ENCODE measurements at places on chromosomes 2 and 18. TPM values are rescaled to one million over a fixed set of nuclear protein-coding genes. Genes with fewer than 3 reads are reported as not detected.

- DNase-seq = no peak
Observed at GRCh38 chr2:55180374-55180773, 51.7 kb downstream of the CLHC1 start.

Gene SERPINB13
- not detected for total RNA-seq

DNA sequence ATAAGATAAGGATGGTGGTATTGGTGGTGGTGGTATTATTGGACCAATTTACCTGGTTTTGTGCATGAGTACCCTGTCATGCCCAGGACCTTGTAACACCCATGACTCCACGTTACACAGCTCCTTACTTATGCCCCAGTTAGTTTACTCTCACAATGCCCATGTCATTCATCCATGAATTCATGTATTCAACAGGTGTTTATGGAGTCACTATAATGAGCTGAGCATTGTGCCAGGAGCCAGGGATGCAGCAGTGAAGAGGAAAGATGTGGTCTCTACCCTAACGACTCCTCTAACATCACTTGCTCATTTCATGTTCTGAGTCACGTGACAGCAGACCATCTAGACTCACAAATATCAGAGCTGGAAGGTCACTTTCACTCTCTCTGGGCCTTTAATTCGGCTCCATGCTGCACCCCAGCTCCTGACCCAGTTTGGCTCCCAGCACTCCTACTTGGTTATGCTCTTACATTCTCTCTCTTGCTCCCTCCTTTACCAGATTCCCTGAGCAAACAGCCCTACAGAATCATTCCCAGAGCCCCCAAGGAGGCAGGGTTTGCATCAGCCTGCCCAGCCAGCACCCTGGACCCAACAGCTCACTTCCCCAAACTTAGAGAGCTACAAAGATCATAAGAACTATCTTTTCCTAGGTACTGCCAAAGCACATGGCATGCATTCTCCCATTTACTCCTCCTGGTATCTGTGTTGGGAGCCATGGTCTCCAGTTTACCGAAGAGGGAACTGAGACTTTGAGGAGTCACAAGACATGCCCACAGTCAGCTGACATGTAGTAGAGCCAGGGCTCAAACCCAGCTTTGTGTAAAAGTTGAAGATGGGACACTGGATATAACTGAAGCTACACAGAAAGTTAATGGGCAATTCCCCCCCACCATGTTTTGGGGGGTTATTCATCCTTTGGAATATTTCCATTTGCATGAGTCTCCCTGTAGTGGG, 449.9 kb downstream of the LRATD1 start:
- DNase-seq = no peak

Gene TMEM37
- 1.5 TPM for total RNA-seq

- no peak for DNase-seq
Observed at GRCh38 chr2:186991766-186992417, 142.9 kb upstream of the ZSWIM2 start.

DNA sequence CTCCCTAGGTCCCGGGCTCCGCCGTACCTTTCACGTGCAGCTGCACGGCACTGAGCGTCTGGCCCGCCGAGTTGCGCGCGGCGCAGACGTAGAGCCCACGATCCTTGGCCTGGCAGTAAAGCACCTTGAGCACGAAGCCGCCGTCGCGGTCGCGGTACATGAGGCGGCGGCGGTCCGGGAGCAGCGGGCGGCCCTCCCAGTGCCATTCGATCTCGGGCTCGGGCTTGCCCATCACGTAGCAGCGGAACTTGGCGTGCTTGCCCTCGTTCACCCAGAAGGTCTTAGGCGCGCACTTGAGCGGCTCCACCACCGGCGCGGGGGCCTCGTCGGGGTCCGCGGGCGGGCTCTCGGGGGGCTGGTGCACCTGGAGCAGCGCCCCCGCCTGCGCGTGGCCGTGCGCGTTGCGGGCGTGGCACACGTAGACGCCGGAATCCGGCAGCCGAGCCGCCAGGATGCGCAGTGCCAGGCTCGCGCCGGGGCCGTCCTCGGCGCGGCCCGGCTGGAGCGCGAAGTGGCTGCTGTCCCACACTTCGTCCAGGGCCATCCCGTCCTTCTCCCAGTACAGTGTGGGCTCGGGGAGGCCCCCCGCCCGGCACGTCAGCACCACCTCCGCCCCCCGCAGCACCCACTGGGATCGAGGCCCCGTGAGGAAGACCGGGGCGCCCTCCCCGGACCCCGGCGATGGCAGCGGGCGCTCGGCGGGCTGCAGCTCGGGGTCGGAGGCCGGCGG, 980 bp downstream of the OBSL1 start:
- DNase-seq = no peak

Gene CNDP1
- not detected for total RNA-seq

Gene MAPK4
- not detected for total RNA-seq

- DNase-seq = no peak
Observed at GRCh38 chr2:157761520-157761919, 114.6 kb downstream of the ACVR1 start.

- no peak for DNase-seq
Observed at GRCh38 chr2:95027369-95027720, 1.8 kb downstream of the MAL start.

GRCh38 chr2:159086826-159087225, 118.4 kb downstream of the TANC1 start:
- DNase-seq = no peak

DNA sequence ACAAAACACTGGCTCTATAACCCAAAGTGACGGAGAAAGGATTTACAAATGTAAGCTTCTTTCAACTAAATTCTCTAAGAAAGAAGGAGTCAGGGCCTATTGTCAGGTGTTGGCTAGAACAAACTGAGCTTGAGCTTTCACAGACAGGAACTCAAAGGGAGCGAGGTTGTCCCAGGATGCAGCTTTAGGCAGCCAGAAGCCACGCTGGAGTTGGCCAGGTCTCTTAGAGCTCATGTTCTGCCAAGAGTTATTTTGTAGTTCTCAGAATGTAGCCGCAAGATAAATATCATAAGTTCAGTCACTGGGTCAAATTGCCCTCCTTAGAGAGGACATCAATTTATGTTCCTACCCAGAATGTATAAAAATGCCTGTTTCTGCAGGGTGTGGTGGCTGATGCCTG, 54.1 kb upstream of the GREB1L start:
- DNase-seq = no peak

DNA sequence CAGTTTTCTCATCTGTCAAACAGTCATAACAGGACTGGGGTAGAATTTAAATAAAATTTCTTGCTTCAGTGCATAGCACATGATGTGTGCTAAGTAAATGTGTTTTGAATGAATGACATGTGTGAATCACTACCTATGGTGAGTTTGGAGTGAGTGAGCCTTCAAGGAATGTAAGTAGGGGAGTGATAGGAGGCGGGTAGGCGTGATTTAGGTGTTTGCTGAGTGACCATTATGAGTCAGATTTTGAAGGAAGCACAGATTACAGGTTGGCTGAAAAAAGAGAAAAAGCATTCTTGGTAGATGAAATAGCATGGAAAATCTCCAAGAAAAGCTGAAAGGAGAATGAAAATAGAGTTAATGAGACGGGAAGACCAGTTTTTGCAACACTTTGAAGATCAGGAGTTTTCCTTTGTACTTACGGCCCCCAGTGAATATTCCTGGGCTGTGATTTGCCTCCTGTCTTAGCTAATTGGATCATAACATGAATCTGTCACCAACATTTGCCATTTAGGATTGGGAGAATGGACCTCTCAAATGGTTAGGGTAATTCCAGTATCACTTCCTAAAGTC, 136.9 kb upstream of the GATA6 start:
- DNase-seq = peak; percentile 81

GRCh38 chr2:66824926-66825325, 390.0 kb downstream of the MEIS1 start:
- DNase-seq = no peak

GRCh38 chr2:234254783-234255521, 204.4 kb downstream of the SPP2 start:
- DNase-seq = no peak

GRCh38 chr18:48179001-48179400, 230.2 kb downstream of the ZBTB7C start:
- DNase-seq = no peak

DNA sequence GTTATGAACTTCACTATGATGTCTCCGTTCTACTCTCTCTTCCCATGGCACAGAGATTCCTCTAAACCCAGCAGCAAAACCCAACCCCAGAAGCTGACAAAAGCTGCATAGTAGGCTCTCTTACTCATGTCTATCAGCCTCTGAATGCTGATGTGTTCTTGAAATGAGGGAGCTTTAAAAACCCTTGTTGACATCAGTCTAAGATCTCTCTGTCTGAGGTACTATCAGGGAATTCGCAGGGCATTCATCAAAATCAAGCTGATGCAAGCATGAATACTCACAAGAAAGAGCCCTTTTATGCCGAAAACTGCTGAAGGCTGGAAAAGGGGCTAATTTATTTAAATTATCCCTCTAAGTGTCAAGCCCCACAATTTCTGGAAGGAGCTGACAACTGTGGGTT, 710.6 kb upstream of the FANCL start:
- DNase-seq = no peak
